ENCODE measurements at places on chromosomes 13 and 19. TPM values are rescaled to one million over a fixed set of nuclear protein-coding genes. Genes with fewer than 3 reads are reported as not detected.

The DZIP1 gene
- 33.5 TPM for total RNA-seq

DNA sequence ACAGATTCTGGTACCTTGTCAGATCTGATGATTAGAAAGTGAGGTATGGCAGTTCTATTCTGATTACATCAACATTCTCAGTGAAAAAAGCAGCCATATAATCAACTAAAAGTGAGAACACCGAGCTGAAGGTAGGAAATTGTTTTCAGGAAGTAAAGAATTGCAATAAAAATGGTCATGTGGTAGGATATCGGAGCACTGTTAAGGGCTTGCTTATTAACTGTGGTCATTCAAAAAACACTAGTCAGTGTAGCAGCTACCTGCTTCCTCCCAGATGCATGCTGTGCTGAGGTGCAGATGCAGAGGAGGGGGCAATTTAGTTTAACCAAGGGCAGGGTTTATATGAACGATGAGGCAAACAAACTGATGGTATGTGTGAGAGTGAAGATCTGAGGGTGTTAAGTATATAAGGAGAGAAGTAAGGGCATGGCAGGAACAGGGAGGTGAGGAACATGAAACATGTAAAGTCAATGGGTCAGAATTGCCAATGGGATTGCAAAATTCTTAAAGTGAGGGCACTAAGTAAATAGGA, 111.9 kb downstream of the DIAPH3 start:
- DNase-seq: no peak

DNA sequence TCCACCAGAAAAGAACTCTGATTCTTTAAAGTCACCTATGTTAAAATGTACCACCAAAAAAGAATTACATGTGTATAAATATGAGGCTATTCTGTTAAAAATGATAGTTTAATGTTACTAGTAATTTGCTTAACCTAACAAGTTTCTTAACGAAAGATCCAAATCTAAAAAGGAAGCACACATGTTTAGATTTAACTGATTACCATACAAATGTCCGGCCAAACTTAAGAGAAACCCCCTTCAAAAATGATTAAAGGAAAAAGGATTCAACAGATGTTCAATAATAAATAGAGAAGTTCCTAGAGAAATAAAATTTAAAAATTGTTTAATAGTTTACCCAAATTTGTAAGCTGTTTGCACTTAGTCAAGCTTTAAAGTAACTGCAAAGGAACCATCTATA, 5.0 kb upstream of the ZNF69 start:
- DNase-seq: no peak

The CEBPA gene
- total RNA-seq: 5.6 TPM

DNA sequence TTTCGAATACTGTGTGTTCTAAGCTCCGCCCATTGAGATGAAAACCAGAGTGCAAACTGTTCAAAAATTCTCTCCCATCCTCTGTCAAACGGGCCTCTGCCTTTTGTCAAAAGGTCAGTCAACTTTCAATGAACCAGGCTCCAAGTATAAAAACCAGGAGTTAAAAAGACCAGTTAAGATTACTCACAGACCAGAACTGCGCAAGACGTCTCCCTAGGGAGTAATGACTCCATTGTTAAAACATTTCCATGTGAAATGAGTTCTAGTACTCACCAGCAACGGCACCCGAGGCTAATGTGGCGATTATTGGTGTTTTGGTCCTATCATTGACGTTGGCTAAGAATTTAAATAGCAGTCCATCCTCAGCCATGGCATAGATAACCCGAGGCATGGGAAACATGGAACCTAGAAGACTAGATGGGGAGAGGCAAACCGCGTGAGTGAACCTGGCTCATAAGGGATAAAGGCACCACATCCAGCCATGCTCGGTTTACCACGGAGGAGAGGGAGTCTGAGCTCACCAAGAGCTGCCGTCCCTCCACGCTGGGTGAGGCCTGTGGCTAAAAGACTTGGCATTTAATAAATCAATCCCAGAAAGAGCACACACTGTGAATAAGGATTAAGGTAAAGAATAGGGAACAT, 73.3 kb downstream of the SLC7A1 start:
- DNase-seq: no peak

- DNase-seq: no peak
Observed at GRCh38 chr13:92976657-92977056, 249.9 kb upstream of the GPC6 start.

GRCh38 chr13:26555413-26555812, 2.1 kb upstream of the WASF3 start:
- no peak for DNase-seq

- DNase-seq: peak; percentile 81
Observed at GRCh38 chr19:19160461-19161035, 9.5 kb downstream of the MEF2B start.

GRCh38 chr19:38336638-38337359, 1.2 kb downstream of the CATSPERG start:
- DNase-seq: peak; percentile 99

GRCh38 chr13:68369739-68370138, 1139.6 kb upstream of the PCDH9 start:
- no peak for DNase-seq

- DNase-seq: no peak
Observed at GRCh38 chr19:16607819-16608218, 20.2 kb downstream of the MED26 start.

The PKN1 gene
- total RNA-seq: 187 TPM

DNA sequence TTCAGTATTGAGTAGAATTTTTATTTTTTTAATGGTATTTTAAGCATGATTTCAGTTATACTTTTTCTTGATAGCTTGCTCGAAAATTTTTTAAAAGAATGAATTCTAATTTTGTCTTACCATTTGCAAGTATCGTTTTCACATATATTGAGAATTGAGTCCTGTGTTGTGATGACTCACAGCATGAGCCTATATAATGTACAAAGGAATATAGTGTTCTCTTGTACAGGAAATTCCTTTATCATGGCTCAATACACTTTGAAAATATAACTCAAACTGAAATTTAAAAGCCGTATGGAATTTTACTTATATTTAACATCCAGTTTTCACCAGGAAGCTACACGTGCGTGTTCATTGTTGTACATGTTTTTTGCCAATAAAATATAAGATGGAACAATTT, 161.1 kb upstream of the TMTC4 start:
- no peak for DNase-seq

The ZNF284 gene
- total RNA-seq: 3.0 TPM

DNA sequence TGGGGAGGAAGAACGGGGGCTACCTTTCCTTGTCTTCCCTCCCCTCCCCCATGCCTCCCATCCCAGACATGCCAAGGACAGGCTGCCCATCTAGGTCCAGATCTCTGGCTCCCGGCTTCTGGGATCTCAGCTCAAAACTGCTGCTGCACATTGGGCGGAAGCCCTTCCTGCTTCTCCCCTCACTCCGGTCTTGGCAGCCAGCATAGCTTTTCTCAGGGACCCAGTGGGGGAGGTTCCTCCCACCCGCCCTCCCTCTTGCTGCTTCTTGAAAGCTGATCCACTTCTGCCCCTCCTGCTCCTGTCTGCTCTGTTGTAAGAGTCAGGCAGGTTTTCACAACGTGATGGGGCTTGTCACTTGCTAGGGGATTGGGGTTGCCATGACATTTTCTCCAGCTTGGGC, 21.7 kb upstream of the RNF17 start:
- DNase-seq: peak; percentile 16

GRCh38 chr13:97246596-97247158, 24.5 kb downstream of the MBNL2 start:
- no peak for DNase-seq

The DHPS gene
- 115 TPM for total RNA-seq

DNA sequence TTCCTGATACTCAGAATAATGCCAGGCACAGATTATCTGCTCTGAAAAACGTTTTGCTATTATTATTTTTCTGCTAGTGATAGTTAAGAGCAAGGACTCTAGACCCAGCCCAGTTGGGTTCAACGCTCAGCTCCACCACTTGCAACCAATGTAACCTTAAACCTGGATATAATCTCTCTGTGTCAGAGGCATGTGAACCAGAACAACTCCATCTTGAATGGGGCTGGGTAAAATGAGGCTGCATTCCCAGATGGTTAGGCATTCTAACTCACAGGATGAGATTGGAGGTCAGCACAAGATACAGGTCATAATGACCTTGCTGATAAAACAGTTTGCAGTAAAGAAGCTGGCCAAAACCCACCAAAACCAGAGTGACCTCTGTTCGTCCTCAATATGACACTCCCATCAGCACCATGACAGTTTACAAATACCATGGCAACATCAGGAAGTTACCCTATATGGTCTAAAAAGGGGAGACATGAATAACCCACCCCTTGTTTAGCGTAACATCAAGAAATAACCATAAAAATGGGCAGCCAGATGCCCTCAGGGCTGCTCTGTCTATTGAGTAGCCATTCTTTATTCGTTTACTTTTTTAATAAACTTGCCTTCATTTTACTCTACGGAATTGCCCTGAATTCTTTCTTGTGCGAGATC, 13.6 kb downstream of the FAM187B start:
- no peak for DNase-seq

- no peak for DNase-seq
Observed at GRCh38 chr13:34152409-34152808, 334.5 kb downstream of the RFC3 start.

- no peak for DNase-seq
Observed at GRCh38 chr13:36882829-36883390, 37.1 kb downstream of the SMAD9 start.

DNA sequence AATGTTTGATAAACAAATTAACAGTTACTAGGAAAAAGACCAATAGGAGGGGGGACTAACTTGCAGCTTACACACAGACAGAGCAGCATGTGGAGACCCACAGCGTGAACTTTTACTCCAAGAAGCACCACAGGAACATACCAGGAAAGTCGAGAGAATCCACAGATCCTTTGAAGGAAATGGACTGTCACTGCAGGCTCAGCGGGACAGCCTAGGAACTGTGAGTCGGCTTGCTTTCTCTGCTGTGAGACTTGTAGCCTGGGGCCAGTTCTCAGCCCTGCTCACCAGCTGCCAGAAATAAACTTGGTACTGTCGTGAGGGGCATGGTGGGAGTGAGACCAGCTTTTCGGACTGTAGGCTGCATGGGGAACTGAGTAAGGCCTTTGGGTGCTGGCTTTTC, 1211.5 kb downstream of the PCDH17 start:
- DNase-seq: no peak

- DNase-seq: no peak
Observed at GRCh38 chr13:53052675-53053074, 24.1 kb downstream of the OLFM4 start.

The SIGLEC6 gene
- total RNA-seq: 0.37 TPM

DNA sequence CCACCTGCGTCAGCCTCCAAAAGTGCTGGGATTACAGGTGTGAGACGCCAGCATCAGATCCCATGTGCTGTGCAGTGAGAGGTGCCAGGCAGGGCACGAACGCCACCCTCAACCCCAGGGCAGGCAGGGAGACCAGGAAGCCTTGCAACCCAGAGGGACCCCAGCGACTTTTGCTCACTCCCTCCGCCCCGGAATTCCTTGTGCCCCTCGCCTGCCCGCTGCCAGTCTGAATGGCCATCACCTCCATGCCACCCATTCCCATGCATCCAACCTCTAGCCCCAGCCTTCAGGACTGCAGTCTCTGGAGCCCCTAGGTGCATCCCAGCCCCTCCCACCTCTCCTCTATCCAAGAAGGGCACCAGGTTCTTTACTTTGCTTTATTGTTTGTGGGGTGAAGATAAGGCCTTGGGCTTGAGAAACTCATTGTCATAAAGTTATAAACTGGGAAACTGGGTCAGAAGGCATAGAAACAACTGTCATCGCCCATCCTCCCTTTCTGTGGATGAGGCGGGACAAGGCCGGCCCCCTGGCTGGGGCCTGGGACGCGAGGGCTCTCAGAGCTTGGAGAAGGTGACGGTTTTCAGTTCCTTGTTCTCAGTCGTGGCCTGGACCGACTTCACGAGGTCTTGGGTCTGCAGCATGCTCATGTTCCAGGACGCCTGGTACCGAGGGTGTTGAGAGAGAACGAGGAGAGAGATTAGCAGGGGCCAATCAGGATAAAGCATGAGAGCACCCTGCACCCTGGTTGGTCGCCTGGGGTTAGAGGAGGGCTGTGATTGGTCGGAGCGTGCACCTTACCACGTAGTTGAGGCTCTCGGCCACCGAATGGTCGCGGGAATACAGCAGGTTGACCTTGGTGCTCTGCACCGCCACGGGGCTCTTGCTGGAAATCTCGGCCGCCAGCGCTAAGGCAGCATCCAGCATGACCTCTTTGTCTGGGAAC, 2.6 kb upstream of the LGALS4 start:
- no peak for DNase-seq

GRCh38 chr13:85255978-85256377, 543.2 kb downstream of the SLITRK6 start:
- no peak for DNase-seq

GRCh38 chr13:43230989-43231388, 207.6 kb downstream of the DNAJC15 start:
- DNase-seq: no peak

- peak; percentile 21 for DNase-seq
Observed at GRCh38 chr13:41649659-41650058, 192.3 kb downstream of the RGCC start.

- DNase-seq: no peak
Observed at GRCh38 chr19:54549224-54549623, 24.4 kb upstream of the LILRA2 start.

DNA sequence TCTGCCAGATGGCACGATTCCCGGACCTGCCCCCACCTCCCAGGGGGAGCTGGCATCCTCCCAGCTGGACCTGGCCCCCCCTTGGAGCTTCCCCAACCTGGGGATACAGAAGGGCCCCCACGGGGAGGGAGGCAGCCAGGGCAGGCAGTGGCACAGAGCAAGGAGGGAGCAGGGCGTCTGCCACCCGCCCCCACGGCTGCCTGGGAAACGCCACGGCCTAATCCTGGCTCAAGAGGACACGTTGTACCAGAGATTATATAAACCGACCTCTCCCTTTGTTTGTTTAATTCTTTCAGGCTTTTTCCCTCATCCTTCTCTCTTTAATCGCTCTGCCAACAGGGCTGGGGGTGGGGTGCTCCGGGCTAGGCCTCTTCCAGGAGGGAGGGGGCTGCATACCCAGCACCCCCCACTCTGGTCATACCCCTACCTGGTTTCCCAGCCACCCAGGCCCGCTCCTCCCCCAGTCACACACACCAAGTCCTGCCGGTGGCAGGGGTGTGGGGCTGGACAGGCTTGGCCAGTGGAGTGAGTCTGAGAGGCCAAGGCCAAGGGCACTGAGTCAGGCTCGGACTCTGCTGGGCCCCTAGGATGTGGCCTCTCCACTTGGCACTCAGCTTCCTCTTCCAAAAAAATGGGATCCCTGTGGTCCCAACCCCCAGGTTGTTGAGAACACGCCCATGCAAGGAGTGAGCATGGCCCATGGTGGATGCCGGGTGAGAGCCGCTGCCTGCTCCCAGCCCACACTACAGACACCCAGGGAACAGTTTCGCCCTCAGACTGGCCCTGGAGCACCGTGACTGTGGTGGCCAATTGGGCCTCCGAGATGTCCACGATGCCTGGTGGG, 29.5 kb upstream of the NFIC start:
- DNase-seq: no peak

The CFAP97D2 gene
- total RNA-seq: not detected
